ENCODE measurements at places on chromosomes 4 and X.

DNA sequence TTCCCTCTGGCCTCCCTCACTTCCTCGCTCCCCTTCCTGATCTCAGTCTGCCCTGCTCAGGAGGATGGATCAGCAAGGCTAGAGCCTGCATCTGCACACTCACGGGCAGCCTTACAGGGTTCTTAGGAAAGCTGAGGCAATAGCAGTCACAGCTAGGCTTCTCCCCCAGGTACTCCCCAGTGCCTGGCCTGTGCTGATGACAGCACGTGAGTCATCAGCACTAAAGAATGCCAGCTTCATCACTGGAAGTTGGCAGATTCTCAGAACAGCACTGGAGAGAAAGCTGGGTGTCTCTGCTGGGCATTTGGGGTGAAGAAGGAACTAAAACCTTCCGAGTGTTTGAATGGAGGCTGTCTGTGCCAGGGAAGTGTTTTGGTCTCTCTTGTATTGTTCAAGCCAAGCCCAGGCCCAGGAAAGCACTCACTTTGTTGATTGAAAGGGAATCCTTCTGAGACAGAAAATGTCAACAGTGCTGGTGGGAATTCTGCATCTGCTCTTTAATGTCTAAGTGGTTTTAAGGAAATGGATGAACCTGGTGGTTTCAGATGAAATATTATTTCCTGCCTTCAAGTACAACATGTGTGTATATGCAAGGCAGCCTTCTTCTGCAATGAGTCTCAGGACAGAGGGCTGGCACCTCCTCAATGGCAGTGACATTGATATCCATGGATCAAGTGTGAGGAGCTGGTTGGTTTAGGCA lies 73.0 kb upstream of the SCOC start:
- DNase-seq = peak; percentile 60

GRCh38 chr4:156512622-156513021 lies 459.0 kb downstream of the PDGFC start:
- DNase-seq = no peak

- no peak for DNase-seq
Observed at GRCh38 chr4:152999346-153000075, 63.4 kb downstream of the FHDC1 start.

DNA sequence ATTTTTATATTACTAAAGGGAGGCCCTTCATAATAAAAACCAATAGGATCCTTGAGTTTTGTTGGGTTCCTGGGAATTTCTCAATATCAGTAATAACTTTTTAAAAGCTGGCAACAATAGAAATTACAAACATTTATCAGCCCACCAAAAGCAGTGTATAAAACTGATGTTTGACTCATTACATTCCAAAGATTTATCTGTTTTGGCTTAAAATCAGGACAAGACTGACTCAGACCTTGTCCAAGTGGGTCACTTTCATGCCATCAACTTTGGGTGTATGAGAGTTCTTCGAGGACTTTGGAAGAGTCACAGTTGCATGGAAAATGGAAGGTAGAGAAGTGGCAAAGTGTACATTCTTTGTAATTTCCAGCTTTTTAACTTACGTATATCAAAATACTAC lies 102.8 kb downstream of the FRMPD4 start:
- no peak for DNase-seq

GRCh38 chrX:74232859-74233258 lies 71.1 kb upstream of the ZCCHC13 start:
- no peak for DNase-seq

- DNase-seq = no peak
Observed at GRCh38 chrX:118734909-118735308, 7.5 kb downstream of the IL13RA1 start.

Data from endodermal cell (in vitro differentiated cells).